Activated CD4-positive, alpha-beta T cell treated with anti-CD3 and anti-CD28 coated beads, Interleukin-2, Interleukin-6, amounts not matched to agents 100 ng/mL and 50 ng/mL, durations not matched to agents 16 hours and 8 hours (primary cell): ENCODE measurements at places on chromosomes 3 and 15.
A peak's percentile ranks its signal among the peaks of the same experiment; 100 is the strongest.

DNA sequence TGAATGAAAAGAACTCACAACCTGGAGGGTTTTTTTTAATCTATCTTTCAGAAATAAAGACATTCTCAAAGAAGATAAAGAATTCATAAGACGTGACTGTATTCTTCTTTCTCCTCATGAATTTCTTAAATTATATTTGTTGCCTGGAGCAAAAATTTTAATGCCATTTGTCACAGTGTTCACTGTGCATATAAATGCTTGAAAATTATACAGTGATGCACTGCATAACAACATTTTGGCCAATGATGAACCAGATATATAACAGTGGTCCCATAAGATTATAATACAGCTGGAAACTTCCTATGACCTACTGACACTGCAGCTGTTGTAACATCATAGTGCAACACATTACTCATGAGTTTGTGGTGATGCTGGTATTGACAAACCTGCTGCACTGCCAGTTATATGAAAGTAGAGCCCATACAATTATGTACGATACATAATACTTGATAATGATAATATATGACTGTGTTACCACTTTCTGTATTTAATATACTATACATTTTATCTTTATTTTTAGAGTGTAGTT, 67.3 kb downstream of the P2RY1 start:
- DNase-seq, result no peak

GRCh38 chr15:30985081-30985531, 6.3 kb downstream of the MTMR10 start:
- DNase-seq, result no peak

- DNase-seq, result no peak
Observed at GRCh38 chr3:125219261-125219701, 6.7 kb upstream of the SLC12A8 start.

DNA sequence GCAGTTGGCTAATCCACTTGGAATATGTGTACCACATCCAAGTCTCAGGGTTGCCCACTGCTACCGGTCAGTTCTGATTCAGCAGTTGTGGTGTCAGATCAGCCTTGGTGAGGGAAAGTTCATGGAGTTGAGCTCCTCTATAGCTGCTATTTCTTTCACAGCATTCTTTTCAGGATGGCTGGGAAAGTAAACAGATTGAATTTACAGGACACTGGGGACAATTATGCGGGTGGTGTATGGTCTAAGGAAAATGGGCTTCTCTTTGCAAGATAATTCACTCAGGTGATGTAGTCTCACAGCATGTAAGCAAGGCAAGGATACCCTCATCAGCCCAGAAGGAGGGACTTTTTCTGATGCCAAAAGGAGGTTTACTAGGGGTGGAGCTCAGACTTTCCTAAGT, 249.9 kb downstream of the DOCK3 start:
- no peak for DNase-seq

DNA sequence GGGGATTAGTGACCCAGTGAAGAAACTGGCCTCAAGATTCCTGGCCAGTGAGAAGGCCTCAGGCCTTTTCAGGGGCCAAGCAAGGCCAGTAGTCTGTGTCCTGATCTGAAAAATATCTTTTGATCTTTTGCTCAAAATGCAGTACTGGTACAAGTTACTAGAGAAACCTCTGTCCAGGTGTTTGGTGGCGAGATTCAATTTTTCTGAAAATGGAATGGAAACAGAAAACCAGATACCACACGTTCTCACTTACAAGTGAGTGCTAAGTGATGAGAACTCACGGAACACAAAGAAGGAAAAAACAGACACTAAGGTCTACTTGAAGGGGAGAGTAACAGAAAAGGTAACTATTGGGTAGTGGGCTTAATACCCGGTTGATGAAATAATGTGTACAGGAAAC, 463.4 kb downstream of the ZIC1 start:
- no peak for DNase-seq

GRCh38 chr15:90037961-90038631, 37.0 kb downstream of the ZNF710 start:
- peak; percentile 87 for DNase-seq

- no peak for DNase-seq
Observed at GRCh38 chr3:62884096-62884870, 9.1 kb upstream of the CADPS start.

- DNase-seq, result no peak
Observed at GRCh38 chr15:48796930-48797329, 13.9 kb downstream of the CEP152 start.

- no peak for DNase-seq
Observed at GRCh38 chr3:180048840-180049239, 12.1 kb upstream of the PEX5L start.

GRCh38 chr3:71168880-71169411, 414.6 kb downstream of the FOXP1 start:
- no peak for DNase-seq

DNA sequence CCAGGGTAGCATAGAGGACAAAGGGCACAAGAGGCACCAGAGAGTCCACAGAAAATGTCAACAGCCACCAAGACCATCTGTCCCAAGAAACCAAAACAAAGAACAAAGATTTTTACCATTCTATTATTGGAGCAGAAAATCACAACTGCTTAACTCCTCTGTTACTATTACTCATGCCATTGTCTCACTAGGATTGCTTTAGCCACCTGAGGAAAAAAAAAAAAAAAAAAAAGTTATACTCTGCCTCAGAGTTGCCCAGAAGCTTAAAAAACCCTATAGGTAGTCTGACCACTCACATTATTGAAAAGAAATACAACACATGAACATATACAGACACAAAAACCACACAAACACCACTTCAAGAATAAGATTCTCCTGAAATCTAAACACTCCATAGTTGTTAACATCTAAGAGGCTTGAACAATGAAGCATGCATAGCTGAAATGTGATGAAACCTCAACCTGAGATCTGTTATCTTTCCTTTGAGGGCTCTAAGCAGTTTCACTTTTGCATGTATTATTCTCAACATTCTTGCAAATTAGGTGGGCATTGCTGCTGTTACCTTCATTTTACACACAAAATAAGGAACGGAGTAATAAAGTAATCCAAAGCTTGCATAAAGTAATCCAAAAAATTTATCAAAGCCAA, 85.4 kb downstream of the IGSF11 start:
- peak; percentile 22 for DNase-seq
